ENCODE measurements at places on chromosomes 2 and 18. TPM values are rescaled to one million over a fixed set of nuclear protein-coding genes. Genes with fewer than 3 reads are reported as not detected.

DNA sequence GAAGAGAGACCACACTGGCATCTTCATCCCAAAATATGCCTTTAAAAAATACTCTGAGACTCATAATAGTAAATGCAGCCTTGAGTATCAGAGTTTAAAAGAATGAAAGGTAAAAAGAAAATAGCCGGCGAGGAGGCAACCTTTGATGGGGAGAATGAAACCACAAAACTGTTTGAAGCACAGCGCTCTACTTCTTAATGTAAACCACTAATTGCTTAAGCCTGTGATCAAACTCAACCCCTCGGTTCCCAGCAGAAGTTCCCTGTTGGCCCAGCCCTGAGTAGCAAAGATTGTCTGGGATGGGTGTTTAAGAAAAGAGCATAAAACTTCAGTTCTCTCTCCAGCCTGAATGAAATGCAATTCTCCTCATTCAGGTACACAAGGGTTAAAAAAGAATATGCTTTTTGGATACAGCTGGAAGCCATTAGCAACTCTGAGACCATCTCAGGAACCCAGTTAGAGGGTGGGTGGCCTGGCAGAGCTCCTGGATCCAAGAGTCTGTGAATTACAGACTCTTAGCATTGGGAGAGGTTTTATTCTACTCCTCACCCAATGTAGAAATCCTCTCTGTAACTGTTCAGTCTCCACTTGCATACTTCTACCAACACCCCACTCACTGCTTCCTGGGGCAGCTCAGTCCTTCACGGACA, 44.8 kb downstream of the VIT start:
- DNase-seq: no peak

DNA sequence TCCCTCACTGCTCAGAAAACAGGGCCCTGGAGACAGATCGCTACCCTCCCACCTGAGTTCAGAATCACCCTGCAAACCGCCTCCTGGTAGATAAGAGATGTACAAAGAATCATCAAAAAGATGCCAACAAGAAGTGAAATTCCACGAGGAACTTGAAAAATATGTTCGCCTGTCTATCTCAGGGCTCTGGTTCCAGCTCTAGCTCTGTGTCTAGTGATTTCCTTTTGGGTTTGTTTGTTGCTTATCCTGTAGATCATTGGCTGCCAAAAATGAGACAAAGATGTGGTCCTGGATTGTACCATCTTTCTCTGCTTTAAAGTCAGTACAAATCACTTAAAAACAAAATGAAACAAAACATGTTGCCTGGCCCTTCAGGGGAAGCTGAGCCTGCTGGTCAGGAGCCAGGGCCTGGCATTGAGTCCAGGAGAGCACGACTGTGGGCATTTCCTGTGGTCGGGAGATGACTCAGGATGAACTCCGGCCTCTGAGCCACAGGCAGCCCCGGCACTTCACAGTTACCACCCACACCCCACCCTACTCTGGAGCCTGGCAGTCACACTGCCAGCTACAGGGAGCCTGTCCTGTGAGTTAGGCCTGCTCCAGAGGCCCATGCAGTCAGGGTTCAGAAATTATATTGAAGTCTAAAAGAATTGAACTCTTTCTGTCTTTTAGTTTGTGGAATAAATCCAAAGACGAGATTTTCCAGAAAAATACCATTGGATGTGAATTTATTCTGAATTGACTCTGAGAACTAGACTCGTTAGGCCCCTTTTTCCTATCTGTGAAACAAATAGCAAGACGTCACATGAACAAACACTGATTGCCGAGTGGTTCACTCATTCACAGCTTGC, 8.0 kb upstream of the ITGB6 start:
- DNase-seq: no peak

CCDC85A gene
- total RNA-seq: not detected

DNA sequence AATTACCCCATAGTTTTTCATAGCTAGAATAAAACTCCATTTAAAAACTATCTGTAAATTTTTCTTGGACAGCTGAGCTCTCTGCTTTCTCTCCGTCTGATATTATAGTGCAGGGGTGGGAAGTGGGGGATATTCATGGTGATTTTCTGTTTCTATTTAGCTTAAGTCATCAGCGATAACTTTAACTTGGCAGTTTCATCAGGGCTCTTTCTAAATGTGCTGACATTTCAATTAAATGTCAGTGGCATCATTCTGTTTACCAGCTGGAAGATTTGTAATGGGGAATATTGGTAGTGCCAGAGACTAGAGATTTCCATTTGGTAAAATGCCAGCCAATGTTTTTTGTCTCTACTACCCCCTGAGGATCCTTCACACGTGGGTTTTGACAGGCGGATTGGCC, 53.5 kb upstream of the CAPN13 start:
- DNase-seq: no peak

SIX2 gene
- total RNA-seq: not detected

GPR35 gene
- 9.8 TPM for total RNA-seq

GRCh38 chr2:140178234-140178633, 1398.0 kb upstream of the NXPH2 start:
- no peak for DNase-seq

DNA sequence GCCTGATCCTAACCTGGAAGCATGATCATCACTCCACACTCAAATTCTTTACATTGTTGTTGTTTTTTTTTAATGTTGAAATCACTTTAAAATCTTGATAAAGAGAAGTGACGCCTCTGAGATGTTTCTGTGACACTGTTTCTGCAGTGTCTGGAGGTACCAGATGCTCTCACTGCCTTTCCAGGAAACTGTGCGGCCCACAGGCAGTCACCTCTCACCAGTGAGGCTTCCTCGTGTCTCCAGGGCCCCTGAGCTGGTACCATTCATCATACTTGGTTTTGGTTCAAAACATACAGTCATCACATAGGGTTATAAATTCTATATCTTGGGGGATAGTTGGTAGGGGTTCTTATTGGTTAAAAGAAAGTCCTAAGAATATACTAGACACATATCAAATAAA, 10.1 kb upstream of the ID2 start:
- DNase-seq: no peak

GRCh38 chr2:155980941-155981560, 351.5 kb downstream of the NR4A2 start:
- DNase-seq: no peak

DNA sequence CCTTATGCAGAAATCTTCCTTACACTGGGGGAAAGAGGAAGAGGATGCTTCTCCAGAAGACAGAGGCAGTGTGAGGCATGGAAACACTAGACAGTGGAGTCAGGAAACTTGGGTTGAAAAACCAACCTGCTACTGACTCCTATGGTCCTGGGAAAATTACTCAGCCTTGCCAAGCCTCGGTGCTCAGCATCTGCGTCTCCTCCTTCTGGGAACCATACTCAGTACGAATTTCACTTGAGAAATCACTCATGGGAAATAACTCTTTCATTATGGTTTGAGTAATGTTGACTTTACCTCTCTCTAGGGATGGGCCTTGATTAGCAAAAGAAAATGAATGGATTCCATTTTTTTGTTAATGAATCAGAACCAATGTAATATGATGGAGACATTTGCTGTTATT, 96.5 kb downstream of the KCNE4 start:
- no peak for DNase-seq

DNA sequence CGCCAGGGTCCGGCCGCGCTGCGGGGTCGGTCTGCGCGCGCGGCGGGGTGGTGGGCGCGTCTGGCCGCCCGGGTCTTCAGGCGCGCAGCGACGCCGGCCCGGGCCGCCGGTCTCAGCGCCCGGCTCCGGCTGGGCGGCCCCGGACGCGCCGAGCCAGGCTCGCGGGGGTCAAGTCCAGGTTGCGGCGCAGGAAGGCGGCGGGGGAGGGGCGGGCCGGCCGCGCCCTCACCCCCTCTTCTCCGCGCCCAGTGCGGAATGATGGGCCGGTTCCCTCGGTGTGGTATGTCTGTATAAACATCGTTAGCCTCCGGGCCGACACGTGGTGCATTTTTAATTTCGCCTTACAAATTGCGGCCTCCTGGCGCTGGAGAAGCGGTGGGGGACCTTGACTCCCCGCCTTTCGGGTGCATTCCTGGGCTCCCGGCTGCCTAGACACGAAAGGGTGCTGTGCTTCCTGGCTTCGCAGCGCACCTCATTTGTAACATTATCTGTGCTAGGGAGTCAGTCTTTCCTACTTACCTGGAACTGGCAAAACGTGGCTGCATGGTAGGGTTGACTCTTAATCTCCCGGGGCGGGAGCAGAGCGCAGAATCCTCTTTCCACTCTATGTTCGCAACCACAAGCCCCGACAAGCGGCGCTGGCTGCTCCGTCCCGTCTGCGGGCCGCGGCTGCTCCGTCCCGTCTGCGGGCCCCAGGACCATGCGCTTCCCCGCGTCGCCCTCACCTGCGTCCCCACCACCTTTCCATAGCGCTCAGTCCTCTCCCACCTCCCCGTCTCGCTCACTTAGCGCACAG, 69.0 kb downstream of the CTAGE1 start:
- DNase-seq: no peak

GRCh38 chr18:75240433-75240832, 29.8 kb downstream of the TSHZ1 start:
- DNase-seq: no peak

DNA sequence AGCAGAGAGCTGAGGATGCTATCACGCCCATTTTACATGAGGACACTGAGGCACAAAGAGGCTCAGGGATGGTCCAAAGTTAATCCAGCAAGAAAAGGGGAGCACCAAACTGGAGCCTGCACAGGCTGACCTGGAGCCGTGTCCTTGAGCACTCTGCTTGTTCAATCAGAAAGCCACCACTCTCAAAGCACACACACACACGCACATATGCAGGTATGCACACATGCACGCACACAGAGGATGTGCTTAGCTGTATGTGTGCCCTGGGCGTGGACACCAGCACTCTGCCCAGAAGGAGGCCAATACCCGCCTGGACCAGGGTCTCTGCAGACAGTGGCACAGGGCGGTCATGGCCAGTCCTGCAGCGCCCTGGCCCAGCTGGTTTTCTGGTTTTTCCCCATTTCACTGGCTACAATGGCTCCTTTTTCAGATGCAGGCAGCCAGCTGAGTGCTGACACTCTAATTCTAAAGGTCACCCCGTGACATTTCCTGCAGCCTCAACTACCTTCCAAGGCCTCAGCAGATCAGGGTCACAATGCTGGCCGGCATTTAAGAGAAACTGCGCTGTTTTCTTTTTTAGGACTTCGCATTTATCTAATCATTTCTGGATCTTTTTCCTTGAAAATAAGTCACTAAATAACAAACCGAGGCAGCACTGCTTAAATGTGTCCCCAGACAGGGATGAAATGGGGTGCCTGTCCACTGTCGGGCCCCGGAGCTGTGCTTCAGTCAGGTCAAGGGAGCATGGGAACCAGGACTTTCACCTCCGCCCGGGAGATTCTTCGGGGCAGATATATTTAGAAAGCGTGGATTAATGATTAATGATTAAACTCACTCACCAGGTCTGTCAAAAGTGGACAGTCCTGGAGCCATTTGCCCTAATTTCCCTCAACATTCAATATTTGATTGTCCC, 104.5 kb downstream of the HDAC4 start:
- DNase-seq: no peak

CEBPZOS gene
- total RNA-seq: 45.4 TPM

- no peak for DNase-seq
Observed at GRCh38 chr2:170339750-170340692, 162.1 kb downstream of the MYO3B start.

DNA sequence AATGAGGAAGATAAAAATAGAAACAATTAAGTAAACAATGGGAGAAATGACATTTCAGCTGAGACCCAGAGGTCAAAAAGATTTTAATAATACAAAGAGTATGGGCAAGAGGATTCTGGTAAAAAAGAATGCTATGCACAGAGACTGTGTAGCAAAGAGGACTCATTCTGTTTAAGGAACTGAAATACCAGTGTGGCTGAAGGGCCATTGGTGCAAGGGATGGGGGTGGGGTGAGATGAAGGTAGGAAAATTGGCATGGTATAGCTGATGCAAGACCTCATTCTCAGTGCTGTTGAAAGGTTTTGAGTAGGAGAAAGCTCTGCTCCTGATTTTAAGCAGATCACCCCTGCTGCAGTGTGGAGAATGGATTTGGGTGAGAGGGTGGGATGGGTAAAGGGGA, 10.8 kb downstream of the GALNT1 start:
- DNase-seq: no peak

GRCh38 chr18:8461544-8461943, 147.7 kb upstream of the RAB12 start:
- DNase-seq: no peak

GRCh38 chr18:66872277-66872676, 268.4 kb upstream of the CDH19 start:
- no peak for DNase-seq

Measured in naive thymus-derived CD8-positive, alpha-beta T cell (primary cell).